ENCODE measurements at places on chromosomes 2 and 18. TPM values are rescaled to one million over a fixed set of nuclear protein-coding genes. Genes with fewer than 3 reads are reported as not detected.

The ZSWIM2 gene
- not detected for total RNA-seq

GRCh38 chr18:59763541-59764136 is 66.4 kb upstream of the CCBE1 start:
- H3K4me3 ChIP-seq: no peak overlapping the region
- peaks cover 7% of the 10 kb centered on the region for H3K27me3 ChIP-seq
- DNase-seq: no peak
- no peak overlapping the region for H3K27ac ChIP-seq
- H3K4me1 ChIP-seq: no peaks in the 10 kb centered on the region
- H3K36me3 ChIP-seq: no peaks in the 10 kb centered on the region

DNA sequence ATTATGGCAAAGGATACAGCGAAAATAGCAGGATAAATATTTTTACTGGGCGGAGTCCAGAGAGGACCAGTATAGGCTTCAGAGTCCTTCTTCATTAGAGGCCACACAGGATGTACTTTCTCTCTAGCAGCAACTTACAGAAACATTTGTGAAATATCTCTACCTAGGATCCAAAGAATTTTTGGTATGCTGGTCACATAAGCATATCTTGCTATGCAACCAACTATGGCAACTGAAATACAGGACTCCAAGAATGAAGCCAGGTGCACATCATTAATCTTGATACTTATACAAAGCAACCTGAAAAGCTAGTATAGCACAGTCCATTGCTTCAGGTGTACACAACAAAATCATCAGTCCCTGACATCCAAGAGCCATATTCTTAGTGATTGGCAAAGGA is 59.1 kb upstream of the NABP1 start:
- no peak for DNase-seq
- peaks cover 4% of the 10 kb centered on the region for H3K36me3 ChIP-seq
- H3K27me3 ChIP-seq: no peaks in the 10 kb centered on the region
- H3K27ac ChIP-seq: peak overlapping the region; percentile 94

GRCh38 chr2:30336084-30336483 is 104.8 kb downstream of the LBH start:
- peaks cover 88% of the 10 kb centered on the region for H3K4me1 ChIP-seq
- H3K27me3 ChIP-seq: no peaks in the 10 kb centered on the region
- peaks cover 2% of the 10 kb centered on the region for H3K36me3 ChIP-seq
- peak overlapping the region; percentile 97 for H3K27ac ChIP-seq
- no peak for DNase-seq
- H3K4me3 ChIP-seq: peak overlapping the region; percentile 79

DNA sequence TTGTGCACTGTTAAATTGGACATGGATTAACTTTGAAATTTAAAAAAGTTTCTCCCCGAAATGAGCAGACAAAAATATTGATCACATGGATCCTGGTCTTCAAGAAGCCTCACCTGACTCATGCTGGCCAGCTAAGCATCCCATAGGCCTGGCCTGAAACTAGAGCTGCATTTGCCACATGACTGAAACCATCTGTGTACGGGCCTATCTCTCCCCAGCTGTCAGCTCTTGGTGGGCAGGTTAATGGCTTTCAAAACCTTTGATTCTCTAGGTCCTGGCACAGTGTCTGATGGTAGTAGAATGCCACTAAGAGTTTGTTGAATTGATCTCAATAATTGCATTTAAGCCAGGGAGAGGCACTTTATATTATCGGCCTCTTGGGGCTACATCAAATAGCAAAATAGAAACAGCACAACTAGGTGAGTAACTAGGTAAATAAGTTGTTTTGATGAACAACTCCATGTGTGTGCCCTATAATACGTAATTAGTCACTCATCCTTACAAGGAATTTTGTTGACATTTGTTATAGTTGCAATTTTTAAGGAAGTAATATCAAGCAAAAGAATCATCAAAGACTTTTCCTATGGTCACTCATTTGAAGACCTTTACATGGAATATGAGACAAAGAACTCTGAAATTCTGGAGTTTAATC is 251.1 kb downstream of the SP3 start:
- no peak overlapping the region for H3K4me3 ChIP-seq
- H3K36me3 ChIP-seq: no peaks in the 10 kb centered on the region
- H3K4me1 ChIP-seq: no peaks in the 10 kb centered on the region
- peaks cover 24% of the 10 kb centered on the region for H3K27me3 ChIP-seq
